ENCODE measurements at places on chromosomes 4 and X. TPM values are rescaled to one million over a fixed set of nuclear protein-coding genes. Genes with fewer than 3 reads are reported as not detected.

DNA sequence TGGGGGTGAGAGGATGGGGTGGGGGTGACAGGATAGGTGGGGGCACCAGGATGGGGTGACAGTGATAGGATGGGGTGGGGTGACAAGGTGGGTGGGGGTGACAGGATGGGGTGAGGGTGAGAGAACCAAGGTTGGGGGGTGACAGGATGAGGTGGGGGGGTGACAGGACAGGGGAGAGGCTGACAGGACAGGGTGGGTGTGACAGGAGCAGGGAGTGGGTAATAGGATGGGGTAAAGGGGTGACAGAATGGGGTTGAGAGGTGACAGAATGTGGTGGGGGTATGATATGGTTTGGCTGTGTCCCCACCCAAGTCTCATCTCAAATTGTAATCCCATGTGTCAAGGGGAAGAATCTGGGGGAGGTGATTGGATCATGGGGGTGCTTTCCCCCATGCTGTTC lies 26.0 kb downstream of the RNF212 start:
- no peak for DNase-seq

GRCh38 chr4:78940752-78941151 lies 1.5 kb upstream of the PAQR3 start:
- DNase-seq: no peak

DNA sequence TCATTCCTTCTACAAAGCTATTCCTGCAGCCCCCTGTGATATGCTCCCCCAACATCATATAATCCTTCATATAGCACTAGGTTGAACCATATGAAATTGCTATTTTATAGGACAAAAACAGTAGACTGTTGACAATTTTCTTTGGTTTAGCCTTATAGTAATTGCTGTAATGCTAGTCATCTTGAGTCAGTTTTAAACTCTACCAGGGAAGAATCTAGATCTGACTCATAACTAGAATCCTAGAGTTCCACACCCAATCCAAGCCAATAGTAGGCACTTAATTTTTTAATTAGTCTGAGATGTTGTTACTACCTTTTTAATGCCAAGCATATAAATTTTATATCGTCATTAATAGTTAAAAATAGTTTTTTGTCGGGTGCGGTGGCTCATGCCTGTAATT lies 136.8 kb downstream of the CHRNA9 start:
- DNase-seq: peak; percentile 48

GRCh38 chr4:109319684-109320083 lies 17.2 kb upstream of the COL25A1 start:
- DNase-seq: no peak

- no peak for DNase-seq
Measured at GRCh38 chr4:168566726-168567125, 69.9 kb downstream of the PALLD start.

GRCh38 chr4:105965183-105965800 lies 70.0 kb downstream of the NPNT start:
- no peak for DNase-seq

- peak; percentile 83 for DNase-seq
Measured at GRCh38 chr4:89539374-89539773, 231.8 kb upstream of the GPRIN3 start.

DNA sequence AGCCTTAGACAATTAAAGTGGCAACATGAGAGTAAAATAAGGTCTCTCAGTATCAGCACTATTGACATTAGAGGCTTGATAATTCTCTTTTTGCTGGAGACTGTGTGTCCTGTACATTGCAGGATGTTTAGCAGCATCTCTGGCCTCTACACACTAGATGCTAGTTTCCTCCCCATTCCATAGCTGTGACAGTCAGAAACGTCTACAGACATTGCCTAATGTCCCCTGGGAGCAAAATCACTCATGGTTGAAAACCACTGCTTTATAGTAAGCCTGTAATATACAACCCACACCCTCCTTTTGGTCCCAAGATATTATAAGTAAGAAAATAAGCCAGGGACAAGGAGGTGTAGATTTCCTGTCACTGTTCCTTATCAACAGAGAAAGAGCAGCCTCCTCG lies 166.0 kb downstream of the FRMPD4 start:
- no peak for DNase-seq

GRCh38 chr4:106864231-106864630 lies 171.9 kb downstream of the DKK2 start:
- DNase-seq: peak; percentile 47

- DNase-seq: no peak
Measured at GRCh38 chrX:38018766-38019425, 12.5 kb downstream of the SYTL5 start.

- peak; percentile 41 for DNase-seq
Measured at GRCh38 chrX:48945517-48946348, 11.7 kb downstream of the OTUD5 start.

- no peak for DNase-seq
Measured at GRCh38 chr4:14701896-14702295, 300.4 kb upstream of the CPEB2 start.

DNA sequence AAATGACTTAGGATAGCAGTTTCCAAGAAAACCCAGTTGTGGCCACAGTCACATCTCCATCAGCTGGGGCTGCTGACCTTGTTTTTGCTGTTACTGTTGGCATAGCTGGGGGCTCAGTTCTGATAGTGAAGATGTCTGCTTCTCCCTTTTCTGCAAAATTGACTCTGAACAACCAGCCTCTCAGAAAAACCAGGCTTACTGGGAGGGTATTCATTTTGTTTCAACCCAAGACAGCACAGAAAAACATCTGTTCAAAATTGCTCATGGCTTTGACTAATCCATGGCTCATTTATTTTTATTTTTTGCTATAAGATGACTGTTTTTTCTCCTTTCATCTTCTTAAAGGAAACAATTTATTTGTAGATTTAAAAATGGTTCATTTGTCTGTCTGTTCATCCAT lies 53.1 kb downstream of the RASL11B start:
- DNase-seq: no peak

GRCh38 chr4:78513411-78513975 lies 38.1 kb upstream of the ANXA3 start:
- no peak for DNase-seq

DNA sequence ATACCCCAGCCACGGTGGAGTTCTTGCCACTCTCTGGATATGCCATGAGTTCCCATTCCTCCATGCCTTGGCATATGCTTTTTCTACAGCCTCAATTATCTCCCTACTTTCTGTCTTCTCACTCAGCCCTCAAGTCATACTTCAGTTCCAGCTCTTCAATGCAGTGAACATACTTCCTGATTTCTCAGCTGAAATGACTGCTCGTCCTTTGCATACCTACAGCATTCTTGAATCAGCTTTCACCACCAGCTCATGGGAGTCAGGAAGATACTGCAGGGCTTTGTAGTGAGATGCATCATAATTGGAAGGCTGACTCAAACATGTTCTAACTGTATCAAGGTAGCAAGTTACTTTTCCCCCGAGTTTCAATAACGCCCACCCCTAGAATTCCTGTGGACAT lies 118.4 kb downstream of the APBB2 start:
- peak; percentile 80 for DNase-seq

- DNase-seq: peak; percentile 3
Measured at GRCh38 chr4:168955674-168956073, 54.4 kb downstream of the CBR4 start.

DNA sequence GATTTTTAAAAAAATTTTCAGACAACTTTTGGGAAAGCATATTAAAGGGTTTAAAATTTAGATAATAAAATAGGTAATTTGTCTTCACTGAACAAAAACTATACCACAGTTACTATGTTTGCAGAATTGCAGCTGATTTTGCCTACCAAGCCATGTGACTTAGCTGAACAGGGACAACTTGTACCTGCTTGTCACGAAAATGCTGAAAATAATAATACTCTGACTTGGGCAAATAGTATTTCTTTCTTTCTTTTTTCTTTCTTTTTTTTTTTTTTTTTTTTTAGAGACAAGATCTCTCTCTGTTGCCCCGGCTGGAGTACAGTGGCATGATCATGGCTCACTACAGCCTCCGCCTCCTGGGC lies 225.2 kb upstream of the PPP1R2C start:
- no peak for DNase-seq

GRCh38 chr4:37858112-37858511 lies 31.6 kb downstream of the PGM2 start:
- no peak for DNase-seq

DNA sequence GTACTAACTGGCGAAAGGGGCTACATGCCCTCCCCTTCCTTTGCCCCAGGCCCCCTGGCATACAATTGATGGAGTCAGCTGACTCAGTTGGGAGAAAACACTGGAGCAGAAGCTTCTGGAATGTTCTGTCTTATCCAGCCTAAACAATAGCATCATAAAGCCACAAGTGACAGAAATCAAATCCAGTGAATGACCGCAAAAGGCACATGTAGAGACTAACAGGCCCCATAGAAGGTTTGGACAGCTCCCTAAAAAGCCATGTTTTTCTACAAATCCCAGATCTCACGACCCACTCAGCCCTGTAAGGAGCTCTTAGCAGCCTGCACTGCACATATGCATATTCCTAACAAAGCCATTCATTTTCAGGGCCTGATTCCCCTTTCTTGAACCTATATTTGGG lies 25.1 kb downstream of the SCARB2 start:
- no peak for DNase-seq

DNA sequence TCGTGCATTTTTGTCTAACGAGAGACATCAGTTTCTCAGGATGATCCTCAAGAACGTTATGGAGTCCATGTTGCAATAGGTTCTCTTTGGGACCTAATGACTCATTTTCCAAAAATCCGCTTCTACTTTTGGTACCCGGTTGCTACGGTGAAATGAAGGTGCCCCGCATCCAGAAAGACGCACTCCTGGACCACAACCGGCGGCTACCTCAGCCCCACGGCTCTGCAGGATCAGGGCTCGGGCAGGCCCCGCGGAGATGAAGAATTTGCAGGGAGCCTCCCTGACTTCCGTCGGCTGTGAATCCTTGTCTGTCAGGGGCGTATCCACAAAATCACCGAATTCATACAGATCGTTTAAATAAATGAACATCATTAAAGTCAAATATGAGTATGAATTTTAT lies 15.6 kb downstream of the GTPBP6 start:
- DNase-seq: no peak

GRCh38 chr4:55571806-55572205 lies 20.2 kb downstream of the PDCL2 start:
- DNase-seq: no peak

GRCh38 chr4:185381288-185382196 lies 14.2 kb downstream of the LRP2BP start:
- peak; percentile 16 for DNase-seq

- peak; percentile 46 for DNase-seq
Measured at GRCh38 chr4:128191115-128191781, 96.4 kb downstream of the PGRMC2 start.

DNA sequence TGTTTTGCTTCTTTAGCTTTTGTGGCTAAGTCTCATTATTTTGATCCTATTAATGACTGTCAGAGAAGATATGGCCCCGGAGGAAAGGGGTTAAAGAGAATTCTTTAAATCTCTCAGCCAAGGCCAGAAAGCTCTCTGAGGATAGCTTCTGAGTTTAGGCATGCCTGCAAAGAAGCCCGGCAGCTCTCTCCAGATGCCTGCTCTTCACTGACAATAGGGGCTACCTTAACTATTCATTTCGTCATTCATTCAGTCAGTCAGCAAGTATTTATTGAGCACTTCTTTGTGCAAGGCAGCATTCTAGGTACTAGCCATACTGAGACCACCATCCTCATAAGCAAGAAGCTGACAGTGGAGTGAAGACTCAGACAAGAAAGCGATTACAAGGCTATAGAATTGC lies 34.0 kb upstream of the BMP15 start:
- DNase-seq: no peak

GRCh38 chr4:43411226-43411625 lies 518.7 kb downstream of the GRXCR1 start:
- no peak for DNase-seq

DNA sequence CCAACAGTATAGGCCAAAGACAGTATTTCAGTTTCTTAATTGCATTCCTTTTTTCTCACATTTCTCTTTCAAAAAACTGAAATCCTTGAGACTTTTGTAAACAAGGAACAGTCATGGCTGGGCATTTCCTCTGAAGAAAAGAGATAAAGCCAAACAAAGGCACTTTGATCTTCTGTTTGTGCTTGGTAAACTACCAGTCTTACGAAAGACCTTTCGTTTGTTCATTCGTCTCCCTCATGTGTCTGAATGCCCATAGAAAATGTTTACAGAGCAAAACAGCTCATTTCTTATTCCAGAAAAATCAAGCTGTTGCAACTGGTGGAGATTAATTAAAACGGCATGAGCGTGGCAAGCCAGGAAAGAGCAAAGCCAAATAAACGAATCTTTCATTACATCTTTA lies 178.0 kb downstream of the GASK1B start:
- no peak for DNase-seq

GRCh38 chrX:85517994-85518718 lies 138.7 kb upstream of the POF1B start:
- no peak for DNase-seq

- DNase-seq: peak; percentile 77
Measured at GRCh38 chr4:105990933-105991332, 95.7 kb downstream of the NPNT start.

- DNase-seq: no peak
Measured at GRCh38 chr4:147846318-147847155, 114.6 kb downstream of the ARHGAP10 start.

DNA sequence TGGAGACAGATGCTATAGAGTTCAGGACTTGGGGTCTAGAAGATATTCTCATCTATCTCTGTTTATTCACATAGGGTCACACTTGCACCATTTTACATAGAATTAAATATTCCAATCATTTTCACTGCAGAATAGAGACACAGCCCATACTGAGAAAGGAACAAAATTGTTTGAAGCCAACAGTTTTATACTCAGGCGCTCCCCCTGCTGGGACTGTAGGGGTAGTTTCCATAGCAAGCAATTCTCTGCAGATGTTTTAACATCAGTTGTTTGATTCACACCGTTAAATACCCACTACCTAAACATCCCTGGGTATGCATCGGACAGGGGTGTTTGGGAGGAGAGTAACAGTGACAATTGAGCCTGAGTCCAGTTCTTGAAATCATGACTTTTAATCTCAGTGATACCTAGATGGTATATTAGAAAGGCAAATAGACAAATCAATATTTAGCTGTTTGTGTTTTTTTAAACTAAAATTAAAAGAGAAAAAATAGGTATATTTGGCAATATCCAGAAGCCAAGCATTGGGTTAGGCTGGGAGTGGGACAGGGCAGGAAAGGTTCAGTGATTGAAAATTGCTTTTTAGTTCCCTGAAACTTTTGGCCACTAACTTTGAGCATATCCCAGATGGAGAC lies 33.8 kb downstream of the LONRF3 start:
- DNase-seq: no peak

GRCh38 chr4:76238236-76238635 lies 13.3 kb upstream of the FAM47E start:
- no peak for DNase-seq

The DNAAF6 gene
- total RNA-seq: not detected

The MRPS18C gene
- total RNA-seq: 60.8 TPM

The PGAM4 gene
- total RNA-seq: not detected

The LPAR4 gene
- not detected for total RNA-seq

The PCDH19 gene
- total RNA-seq: not detected

The UNC5C gene
- not detected for total RNA-seq

The XG gene
- 0.12 TPM for total RNA-seq

The TEC gene
- total RNA-seq: not detected

The SLC6A14 gene
- not detected for total RNA-seq

The PAGE1 gene
- not detected for total RNA-seq

The RHOXF2B gene
- total RNA-seq: not detected

The SPOCK3 gene
- total RNA-seq: not detected

The IGSF1 gene
- total RNA-seq: not detected

The GAGE2A gene
- not detected for total RNA-seq

The SRPK3 gene
- total RNA-seq: 0.45 TPM

The PAGE3 gene
- total RNA-seq: not detected

The NUDT11 gene
- total RNA-seq: 5.8 TPM

The HTN3 gene
- total RNA-seq: not detected

The GCNA gene
- 1.1 TPM for total RNA-seq
